ENCODE measurements at places on chromosomes 5 and 9.

GRCh38 chr5:145772466-145772865, 62.7 kb downstream of the PRELID2 start:
- no peak for DNase-seq

DNA sequence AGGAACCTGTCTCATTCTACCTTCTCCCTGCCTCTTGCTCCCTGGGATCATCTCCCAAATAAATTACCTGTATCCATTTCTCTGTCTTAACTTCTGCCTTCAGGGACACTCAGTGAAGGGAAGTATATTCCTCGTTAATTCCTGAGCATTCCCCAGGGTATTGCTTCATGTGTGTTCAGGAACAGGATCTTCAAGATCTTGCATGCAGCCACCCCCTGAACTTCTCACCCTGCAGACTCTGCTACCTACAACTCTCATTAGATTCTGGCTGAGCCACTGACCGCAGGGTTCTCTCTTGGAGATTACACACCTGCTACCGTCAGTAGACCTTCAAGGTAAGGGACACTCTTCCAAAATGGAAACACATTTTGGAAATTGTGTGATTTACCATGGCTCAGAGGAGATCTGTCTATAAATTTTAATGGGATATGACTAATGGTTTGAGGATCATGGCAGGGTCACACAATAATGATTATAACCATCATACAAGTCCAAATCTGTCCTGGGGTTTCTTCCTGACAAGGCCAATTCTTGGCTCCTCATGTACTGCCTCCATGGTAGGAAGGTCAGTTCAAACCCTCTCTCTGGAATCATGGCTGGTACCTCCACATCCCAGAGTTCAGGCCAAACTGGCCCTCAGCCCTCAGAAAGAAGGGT, 38.9 kb upstream of the UGCG start:
- DNase-seq = no peak

DNA sequence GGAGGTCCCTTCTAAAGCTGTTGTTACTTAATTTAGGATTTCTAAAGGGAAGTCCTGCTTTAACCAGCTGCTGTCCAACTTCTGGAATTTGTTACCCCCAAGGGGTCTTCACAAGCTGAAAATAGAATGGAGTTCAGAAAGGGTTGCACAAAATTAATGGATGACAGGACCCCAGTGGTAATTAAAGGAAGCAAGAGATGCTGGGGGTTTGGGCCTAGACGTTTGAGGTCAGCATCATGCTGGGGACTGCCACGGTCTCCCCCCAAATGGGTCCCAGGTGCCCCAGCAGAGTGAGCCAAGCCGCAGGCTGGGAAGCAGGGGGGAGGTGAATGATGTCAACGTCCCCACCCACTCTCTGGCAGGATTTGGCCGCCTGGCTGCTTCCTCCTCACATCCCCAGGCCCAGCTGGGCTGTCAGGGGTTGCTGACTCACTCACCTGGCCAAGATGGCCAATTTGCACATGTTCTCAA, 97.5 kb upstream of the ARAP3 start:
- DNase-seq = peak; percentile 53

DNA sequence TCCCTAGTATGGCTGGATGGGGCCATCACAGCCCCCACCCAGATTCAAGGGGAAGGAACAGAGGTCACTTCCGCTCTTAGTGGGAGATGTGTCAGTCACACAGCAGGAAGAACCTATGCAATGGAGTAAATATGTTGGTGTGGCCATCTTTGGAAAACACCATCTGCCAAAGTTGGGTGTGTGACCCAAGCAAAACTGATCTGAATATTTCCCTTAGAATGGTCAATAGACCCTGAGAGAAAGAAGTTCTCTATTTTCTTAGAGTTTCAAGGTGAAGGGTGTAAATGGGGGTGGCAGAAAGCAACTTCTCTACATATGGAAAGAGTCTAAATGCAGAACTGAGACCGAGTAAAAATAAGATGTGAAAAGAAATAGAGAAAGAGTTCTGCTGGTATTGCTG, 212.7 kb downstream of the ESM1 start:
- no peak for DNase-seq

- DNase-seq = no peak
These were observed 21.3 kb upstream of the GLRX start for GRCh38 chr5:95843733-95844223.

All from skin of body (tissue), 3 donors.